ENCODE measurements at places on chromosomes 5 and 9.

DNA sequence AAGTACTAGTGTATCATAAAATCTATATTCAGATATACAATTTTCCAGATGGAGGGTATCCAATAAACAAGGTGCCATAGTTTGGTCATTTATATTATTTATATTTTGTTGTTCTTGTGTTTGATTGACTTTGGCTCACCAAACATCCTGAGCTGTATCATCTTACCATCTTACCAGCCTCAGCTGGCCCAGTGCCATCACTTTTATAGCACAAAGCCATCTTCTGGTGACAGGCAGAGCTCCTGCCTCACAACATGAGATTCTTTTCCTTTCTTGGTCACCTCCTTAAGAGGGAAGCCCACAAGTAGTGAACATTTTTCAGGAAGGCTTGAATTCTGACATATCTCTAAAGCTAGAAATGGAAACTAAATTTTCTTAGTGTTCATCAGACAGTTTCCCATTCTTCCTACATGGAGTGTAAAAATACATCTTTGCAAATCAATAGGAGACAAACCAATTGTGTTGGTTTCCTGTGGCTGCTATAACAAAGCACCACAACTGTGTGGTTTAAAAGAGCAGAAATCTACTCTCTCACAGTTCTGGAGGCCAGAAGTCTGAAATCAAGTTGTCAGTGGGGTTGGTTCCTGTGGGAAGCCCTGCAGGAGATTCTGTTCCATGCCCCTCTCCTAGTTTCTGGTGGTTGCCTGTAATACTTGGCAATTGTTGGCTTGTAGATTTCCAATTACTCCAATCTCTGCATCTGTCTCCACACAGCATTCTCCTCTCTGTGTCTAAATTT, 341.8 kb downstream of the MAN2A1 start:
- DNase-seq, result no peak

- no peak for DNase-seq
Measured at GRCh38 chr5:147348046-147348445, 113.2 kb downstream of the STK32A start.

- no peak for DNase-seq
Measured at GRCh38 chr5:125526966-125527365, 780.5 kb upstream of the ZNF608 start.

DNA sequence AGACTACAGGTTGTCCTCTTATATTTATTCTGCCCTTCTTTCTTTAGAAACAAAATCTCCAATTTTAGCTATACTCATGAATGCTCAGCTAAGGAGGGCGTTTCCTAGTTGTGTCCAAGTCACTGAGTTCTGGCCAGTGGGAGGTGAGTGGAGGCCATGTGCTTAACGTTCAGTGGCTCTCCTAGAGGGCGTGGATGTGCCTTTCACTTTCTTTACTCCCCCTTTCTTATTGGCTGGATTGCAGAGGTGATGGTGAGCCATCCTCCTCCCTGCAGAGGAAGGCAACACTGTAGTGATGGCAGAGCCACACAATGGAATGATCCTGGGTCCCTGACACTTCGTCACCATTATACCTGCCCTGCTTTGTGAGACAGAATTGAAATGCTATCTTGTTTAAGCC, 54.6 kb downstream of the ALG2 start:
- DNase-seq, result no peak

GRCh38 chr5:34847056-34847455, 8.1 kb downstream of the TTC23L start:
- no peak for DNase-seq

GRCh38 chr9:83708515-83709158, 879 bp upstream of the UBQLN1 start:
- DNase-seq, result peak; percentile 15

DNA sequence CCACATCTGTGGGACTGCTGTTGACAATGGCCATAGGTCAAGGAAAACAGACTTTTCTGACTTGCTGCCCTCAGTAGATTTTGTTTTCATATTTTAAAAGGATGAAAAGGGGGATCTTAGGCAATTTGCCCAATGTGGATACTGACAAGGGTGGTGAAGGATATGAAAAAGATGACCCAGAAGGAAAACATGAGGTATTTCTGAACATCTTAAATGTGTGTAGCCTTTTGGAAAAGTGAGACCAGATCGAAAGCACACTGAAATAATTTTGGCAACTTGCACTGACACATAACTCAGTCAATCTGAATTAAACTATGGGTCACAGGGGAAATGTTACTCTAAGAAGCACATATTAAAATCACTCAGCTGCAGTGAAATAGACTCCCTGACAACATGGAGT, 1793.0 kb upstream of the ACO1 start:
- no peak for DNase-seq

GRCh38 chr9:109894473-109894872, 114.5 kb downstream of the PALM2AKAP2 start:
- no peak for DNase-seq

GRCh38 chr5:153985498-153985897, 53.2 kb downstream of the FAM114A2 start:
- no peak for DNase-seq

GRCh38 chr9:4490705-4491625, 697 bp downstream of the SLC1A1 start:
- no peak for DNase-seq

DNA sequence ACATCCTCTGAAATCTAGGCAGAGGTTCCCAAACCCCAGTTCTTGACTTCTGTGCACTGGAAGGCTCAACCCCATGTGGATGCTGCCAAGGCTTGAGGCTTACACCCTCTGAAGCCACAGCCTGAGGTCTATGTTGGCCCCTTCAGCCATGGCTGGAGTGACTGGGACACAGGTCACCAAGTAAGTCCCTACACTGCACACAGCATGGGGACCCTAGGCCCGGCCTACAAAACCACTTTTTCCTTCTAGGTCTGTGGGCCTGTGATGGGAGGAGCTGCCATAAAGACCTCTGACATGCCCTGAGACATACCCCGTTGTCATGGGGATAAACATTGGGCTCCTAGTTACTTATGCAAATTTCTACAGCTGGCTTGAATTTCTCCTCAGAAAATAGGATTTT, 418.8 kb upstream of the CCNH start:
- no peak for DNase-seq

DNA sequence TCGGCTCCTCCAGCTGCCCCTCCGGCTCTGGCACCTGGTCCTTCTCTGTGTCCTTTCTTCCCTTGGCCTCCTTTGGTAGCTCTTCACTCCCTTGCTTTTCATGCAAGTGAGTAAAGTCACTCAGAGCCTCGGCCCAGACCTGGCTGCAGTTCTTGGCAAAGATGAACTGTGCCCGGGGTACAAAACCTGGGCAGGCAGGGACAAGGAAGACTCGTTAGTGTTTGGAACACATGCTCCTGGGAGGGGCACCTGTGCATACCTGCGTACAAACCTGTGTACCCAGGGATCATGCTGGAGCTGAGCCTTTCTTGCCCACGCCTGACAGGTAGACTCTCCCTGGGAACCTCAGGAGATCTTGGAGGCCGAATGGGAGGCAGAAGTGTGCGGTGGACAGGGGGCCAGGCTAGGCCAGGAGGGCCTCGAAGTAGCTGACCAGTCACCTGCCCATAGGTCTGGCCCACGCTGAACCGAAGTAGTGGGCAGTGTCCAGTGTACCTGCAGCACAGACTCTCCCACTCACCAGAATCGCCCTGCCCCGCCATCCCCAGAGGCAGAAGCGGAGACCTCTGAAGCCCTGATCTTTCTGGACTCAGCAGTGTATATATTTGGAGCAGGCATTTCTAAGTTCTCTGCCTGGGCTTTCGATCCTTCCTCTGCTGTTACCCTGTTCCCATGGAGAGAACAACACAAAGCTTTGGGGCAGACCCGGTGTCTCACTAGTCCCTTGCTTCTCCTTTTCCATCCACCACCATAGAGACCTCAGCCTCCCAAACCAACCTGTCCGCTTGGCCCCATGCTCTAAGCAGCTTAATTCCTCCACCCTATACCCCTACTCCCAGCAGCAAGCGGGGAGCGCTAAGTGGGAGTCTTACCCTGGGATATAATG, 41.9 kb upstream of the TESK1 start:
- DNase-seq, result no peak

- DNase-seq, result no peak
Measured at GRCh38 chr5:59354274-59354673, 539.3 kb downstream of the PDE4D start.

- DNase-seq, result no peak
Measured at GRCh38 chr5:176941951-176942350, 42.8 kb upstream of the HK3 start.

GRCh38 chr9:19286634-19287188, 56.2 kb downstream of the DENND4C start:
- no peak for DNase-seq

- DNase-seq, result no peak
Measured at GRCh38 chr5:83368319-83368718, 103.2 kb upstream of the VCAN start.

DNA sequence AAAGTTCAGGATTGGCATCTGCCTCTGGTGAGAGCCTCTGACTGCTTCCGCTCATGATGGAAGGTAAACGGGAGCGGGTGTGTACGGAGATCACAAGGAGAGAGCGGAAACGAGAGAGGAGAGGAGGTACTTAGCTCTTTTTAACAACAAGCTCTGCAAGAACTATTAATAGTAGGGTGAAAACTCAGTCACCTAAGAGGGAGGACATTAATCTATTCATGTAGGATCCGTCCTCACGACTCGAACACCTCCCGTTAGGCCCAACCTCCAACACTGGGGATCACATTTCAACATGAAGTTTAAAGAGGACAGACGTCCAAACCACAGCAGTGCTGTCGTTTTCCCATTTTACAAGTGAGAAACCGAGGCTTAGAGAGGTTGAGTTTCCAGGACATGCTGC, 173.7 kb downstream of the SLC28A3 start:
- no peak for DNase-seq

DNA sequence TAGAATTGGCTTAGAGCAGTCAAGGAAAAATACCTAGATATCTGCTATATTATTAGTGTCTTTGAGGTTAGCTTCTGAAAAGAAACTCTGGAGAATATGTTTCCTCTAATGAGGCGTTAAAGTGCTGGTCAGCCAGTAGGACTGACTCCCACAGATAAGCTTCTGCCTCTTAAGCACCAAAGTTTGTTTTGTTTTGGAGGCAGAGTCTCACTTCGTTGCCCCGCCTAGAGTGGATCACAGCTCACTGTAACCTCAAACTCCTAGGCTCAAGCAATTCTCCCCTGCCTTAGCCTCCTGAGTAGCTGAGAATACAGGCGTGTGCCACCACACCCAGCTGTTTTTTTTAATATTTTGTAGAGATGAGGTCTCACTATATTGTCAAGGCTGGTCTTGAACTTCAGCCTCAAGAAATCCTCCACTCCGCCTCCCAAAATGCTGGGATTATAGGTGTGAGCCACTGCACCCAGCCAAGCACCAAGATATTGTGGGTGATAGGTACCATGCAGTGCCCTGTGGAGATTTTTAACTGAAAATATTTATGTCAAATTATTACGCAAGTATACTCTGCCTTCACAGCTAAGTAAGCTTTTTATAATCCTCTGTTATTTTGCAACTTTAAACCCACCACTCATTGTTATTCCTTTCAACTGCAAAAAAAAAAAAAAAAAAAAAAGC, 24.7 kb upstream of the TMEM171 start:
- no peak for DNase-seq

- DNase-seq, result no peak
Measured at GRCh38 chr9:12643686-12644085, 49.5 kb upstream of the TYRP1 start.

GRCh38 chr9:111691672-111692329, 30.4 kb downstream of the GNG10 start:
- no peak for DNase-seq

GRCh38 chr5:32578363-32578762, 7.0 kb upstream of the SUB1 start:
- DNase-seq, result no peak

DNA sequence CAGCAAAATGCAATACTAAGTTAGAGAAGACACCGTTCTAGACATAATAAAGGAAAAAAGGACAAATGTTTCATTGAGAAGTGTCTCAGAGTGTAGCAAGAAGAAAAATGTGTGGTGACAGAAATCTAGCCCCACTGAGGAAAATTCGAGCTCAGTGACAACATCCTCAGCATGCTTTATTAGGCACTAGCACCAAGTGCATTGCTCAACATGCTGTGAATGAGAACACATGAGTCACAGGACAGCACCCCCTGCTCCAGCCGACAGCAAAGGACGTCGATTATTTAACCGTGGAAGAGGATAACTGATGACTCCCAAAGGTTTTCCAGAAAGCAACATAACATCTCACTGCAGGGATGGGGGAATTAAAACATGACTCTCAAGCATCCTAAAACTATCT, 182.7 kb downstream of the GNAQ start:
- DNase-seq, result no peak

GRCh38 chr9:122329597-122329996, 41.2 kb upstream of the PTGS1 start:
- DNase-seq, result no peak

DNA sequence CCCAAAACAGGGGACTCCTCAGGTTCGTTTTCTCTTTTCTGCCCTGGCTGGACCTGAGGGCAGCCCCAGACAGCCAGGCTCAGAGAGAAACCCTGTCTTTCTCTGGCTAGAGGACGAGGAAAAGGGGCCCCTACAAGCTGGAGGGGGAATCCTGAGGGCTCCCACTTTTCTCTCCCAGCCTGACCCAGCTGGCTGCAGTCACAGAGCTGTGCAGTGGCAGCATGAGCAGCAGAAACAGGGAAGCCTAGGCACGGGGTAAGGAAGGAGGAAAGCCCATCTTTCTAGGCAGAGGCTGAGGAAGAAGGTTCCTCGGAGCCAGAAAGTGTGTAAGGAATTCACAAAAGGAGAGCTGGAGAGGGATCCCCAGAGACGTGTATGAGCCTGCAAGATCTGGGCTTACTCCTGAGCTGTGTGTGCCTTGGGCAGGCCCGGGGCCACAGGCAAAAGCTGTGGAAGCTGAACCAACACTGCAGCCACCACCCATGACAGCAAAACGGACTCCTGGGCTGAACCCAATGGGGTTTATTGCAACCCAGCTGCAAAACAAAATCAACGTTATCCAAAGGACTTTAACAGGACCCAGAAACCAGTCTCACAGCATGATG, 16.2 kb downstream of the CAMSAP1 start:
- DNase-seq, result no peak

GRCh38 chr5:5619546-5619945, 197.1 kb downstream of the ICE1 start:
- no peak for DNase-seq

DNA sequence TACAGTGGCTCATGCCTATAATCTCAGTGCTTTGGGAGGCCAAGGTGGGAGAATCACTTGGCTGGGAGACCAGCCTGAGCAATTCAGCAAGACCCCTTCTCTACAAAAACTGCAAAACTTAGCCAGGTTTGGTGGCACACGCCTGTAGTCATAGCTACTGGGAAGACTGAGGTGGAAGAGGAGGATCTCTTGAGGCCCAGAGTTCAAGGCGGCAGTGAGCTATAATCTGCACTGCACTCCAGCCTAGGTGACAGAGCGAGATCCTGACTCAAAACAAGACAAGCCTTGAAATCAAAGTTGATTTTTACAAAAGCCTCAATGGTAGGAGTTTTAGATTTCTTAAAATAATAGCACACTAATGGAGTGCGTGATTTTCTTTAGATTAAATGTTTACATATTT, 14.6 kb downstream of the UBE2D2 start:
- DNase-seq, result no peak

DNA sequence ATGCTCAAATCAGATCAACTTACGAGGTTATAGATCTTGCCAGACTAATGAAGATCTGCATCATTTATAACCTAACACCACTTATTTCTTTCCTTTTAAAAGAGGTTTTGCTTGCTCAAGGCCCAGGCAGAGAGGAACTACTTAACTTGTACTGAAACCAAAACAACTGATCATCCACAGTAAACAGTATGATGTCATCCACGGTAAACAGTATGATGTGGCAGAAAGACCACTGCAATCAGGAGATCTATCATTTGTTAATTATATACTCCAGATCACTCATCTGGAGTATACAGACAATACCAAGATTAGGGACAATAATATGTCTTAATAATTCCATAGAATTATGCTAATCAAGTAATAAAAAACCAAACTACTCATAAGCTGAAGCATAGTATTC, 116.8 kb downstream of the ADAMTS6 start:
- DNase-seq, result no peak
